Immature natural killer cell (primary cell): ENCODE measurements at places on chromosomes 2 and 18.

DNA sequence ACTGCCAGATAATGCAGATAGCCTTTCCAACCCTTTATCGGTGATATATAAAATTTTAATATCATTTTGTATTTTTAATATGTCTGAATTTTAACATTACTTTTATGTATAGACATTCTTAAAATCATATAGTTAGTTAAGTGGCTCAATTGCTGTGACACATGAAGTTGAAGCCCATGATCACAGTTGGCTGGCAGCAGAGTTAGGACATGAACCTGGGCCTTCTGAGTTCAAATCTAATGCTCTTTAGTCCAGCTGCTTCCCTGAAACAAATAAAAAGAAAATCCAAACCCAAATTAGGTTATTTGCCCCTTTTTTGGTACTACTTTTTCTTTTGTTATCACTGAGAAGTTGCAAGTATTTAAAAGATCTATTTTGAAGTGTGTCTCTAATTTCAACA lies 5.6 kb downstream of the ELP2 start:
- DNase-seq = no peak

DNA sequence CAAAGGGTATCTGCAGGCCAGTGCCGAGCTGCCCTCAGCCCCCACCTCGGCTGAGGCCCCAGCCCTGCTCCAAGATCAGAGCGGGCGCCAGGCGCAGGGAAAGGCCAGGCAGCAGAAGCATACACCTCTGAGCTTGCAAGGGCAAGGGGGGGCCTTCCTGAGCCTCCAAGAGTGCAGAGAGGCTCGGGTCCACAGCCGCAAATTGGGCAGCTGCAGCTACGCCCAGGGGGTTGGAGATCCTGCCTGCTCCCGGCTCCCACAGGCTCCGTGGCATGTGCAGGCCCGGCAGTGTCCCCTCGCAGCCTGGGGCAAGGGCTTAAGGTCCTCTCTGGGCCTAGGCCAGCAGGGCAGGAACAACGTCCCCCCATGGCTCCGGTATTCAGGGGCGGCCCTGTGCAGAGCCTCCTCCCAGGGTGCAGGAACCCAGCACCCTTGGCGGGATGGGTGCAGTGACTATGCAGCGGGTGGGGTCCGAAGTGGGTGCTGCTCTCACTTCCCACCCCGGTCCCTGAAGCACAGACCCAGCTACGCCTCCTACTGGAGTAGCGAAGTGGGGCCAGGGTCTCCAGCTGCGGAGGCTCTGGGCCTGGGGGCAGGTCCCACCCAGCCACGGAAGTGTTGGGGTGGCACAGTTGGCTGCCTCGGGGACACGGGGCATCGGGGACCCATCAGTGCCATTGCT lies 120.2 kb upstream of the TMEFF2 start:
- no peak for DNase-seq

GRCh38 chr2:110865188-110865587 lies 132.8 kb downstream of the ACOXL start:
- no peak for DNase-seq

DNA sequence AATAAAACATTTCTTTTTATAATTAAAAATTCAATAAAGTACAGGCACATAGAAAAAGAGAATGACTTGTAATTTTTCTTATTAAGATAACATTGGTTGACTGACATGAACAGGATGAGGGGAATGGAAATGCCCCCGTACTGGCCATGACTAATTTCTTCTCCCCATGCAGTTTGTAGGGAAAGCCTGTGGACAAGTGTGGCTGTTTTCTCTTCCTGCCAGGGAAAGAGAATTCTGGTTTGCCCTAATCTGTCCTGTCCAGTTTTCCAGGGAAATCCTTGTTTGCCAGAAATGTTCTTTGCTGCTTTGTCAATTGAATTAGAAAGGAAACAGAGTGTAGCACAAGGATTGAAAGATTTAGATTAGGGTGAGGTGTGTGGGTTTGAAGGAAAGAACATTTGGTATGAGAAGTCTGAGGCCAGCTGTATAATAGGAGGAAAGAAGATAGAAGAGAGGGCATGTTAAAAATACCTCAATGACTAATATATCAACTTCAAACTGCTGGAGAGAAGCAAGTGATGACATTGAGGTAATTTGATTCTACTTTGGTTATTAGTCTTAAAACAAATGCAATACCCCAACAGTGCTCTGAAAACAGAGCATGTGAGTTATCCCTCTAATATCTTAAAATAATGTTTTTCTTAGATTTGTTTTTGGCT lies 593.9 kb upstream of the ZNF804A start:
- no peak for DNase-seq

GRCh38 chr18:69838620-69839411 lies 108.9 kb downstream of the CD226 start:
- DNase-seq = no peak

- DNase-seq = no peak
These were observed 577 bp downstream of the EHBP1 start for GRCh38 chr2:62705859-62706720.

DNA sequence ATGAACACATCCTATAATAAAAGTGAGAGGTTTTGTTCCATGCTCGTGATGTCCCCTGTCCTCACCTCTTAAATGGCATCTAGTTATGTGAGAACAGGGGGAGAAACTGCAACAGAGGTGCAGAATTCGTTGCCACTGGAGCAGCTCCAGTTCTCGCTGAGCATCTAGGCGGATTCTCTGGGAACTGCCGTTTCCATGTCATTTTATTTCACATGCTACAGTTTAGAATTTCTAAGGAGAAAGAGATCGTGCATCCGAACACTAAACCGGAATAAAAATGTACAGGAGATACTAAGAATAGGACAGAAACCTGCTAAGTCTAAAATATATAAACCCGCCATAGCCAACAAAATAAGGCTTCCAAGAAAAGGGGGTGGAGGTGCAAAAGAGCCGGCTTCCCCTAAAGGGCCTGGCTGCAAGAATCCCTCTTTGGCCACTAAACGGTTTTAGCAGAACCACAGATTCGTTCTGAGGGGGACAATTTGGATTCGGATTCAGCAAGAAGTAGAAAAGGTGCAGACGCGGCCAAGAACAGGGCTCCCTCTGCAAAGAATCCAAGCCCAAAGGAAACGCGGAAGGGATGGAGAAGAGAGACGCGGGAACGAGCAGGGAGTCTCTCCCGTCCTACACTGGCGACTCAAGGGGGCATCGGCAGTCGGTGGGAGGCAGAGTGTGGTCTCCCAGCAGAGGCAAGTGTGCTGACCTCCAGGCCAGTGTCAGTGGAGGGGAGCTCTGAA lies 1.3 kb downstream of the TMEM163 start:
- DNase-seq = no peak

DNA sequence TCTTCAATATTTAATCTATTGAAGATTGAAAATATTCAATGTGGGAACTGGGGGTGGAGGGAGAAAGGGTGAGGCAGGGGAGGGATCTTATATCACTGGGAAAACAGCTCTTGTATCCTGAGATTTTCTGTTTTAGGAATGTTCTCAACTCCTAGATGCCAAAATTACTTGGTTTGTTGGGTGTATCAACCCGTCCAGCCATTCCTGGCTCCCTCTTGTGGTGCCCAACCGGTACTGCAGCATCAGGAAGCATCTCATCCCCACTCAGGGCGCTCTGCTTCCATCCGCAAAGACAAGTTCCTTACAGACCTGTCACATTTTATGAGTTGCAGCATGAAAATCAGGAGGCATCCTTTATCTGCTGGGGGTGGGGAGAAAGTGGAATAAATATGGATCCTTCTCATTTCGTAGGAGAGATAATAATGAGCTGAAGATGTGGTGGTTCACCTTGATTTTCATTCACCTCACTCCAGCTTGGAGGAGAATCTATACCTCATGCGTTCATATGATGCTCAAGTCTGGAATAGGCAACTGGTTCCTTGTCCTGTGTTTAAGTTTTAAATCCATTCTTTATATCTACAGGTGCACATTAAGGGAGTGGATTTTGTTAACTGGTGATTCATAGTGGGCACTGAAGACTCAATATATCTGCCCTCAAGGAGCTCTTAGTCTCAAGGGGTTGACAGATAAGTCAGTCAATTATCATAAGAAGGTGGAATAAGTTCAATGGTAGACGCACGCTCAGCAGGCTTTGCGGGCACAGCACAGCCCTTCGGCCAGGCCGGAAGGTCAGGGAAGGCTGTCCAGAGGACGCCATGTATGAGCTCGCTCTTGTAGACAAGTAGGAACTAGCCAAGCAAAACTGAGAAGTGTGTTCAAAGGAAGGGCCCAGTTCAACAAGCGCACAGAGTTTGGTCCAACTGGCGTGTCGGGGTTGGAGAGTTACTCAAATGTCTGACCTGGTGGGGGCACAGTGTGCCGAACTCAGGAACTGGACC lies 127.3 kb downstream of the RNF144A start:
- peak; percentile 53 for DNase-seq

GRCh38 chr2:174395969-174396630 lies 570 bp downstream of the SCRN3 start:
- DNase-seq = no peak
